T-helper 22 cell (primary cell): ENCODE measurements at places on chromosomes 1 and 21.

GRCh38 chr1:187759825-187760333, 931.1 kb downstream of the PLA2G4A start:
- no peak for DNase-seq

GRCh38 chr1:155967341-155968050, 10.9 kb downstream of the ARHGEF2 start:
- DNase-seq = no peak

- DNase-seq = no peak
These were observed 45.1 kb downstream of the BCL9 start for GRCh38 chr1:147586414-147586813.

GRCh38 chr1:226355669-226356551, 46.9 kb upstream of the LIN9 start:
- DNase-seq = no peak

GRCh38 chr1:185562461-185563359, 171.5 kb upstream of the HMCN1 start:
- no peak for DNase-seq

GRCh38 chr1:165679282-165680036, 18.9 kb downstream of the ALDH9A1 start:
- DNase-seq = no peak

DNA sequence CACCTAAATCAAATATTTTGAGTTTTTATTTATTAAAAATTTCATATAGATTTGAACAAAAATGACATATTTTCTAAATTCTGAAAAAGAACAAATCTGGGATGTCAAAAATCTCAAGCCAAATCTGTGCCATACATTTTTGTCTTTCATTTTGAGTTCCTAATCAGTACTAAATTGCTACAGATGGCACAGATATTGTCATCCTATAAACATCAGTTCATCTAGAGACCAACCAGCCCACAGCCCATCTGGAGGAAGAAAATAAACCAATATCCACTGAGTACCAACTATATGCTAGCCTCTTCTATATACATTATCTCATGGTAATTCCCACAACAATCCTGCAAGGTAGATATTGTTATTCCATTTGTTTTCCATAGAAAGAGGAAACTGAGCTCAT, 156.8 kb upstream of the ATP1B1 start:
- no peak for DNase-seq

DNA sequence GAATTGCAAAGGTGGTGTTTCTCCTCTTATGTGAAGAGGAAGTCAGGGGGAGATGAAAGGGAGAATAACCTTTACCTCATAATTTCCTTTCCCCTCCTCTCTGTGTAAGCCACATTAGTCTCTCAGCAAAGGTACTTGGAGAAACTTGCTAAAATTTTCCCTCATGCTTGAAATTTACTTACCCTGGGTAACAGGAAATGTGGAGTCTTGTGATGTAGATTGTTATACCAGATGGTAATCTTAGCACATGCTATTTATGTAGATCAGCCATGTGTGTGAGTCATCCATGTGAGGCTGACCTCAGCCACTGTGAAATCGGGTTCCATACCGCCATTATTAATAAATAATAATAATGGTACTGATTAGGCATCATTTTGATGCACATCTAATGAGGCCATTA, 128.4 kb downstream of the TGFB2 start:
- DNase-seq = no peak

DNA sequence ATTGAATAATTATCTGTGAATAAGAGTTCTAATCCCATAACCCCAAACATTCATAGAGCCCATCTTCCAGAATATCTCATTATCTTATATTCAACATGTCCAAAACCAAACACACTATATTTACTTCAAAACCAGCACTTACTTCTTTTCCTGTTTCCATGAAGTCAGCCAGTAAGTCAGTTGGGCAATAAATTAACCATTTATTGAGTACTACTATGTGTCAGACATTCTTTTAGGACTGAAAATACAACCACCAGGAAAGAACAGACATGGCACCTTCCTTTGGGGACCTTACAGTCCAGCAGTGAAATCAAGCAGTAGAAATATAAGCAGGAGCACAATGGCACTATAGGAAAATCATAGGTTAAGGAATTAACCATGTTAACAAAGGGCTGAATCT, 8.8 kb downstream of the AK5 start:
- no peak for DNase-seq

DNA sequence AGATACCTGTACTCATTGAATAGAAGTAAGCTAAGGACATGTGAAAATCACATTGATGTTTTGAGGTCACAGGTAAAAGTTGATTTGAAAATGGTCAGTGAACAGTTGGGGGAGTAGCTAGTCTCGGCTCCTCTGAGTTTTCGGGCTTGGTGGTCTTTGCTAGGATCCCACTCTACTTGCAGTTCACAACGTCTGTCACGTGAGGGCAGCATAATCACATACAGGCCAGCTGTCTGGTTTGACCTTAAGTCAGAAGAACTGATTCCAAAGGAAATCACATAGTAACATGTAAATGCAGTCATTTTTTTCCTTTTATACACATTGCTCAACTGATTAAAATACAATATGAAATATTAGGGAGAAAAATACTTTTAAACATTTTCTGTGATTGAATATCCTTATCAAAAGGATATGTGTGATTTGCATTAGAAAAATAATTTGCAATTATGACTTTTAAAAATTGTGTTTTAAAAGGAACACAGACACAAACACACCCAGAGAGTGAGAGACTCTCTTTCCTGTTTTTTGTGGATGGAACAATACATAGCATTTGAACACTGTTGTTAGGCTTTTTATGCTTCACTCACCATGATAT, 21.8 kb upstream of the PDC start:
- no peak for DNase-seq

GRCh38 chr1:230680300-230681025, 33.5 kb downstream of the AGT start:
- no peak for DNase-seq

DNA sequence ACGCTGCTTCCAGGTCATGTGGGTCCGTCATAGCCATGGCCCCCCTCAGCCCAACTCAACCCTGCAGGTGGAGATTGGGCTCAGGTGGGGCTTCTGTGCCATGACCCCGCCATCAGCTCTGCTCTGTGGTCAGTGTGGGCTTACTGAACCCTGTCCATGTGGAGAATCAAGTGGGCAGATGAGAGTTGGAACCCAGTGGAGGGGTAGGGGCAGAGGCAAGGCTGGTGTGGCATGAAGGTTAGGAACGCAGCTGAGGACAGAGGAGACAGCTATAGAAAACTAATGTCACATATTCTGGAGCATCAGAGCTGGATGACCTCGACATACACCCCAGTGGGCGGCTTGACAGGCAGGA, 355.9 kb downstream of the PTPRU start:
- no peak for DNase-seq

- no peak for DNase-seq
These were observed 544.0 kb downstream of the LMO4 start for GRCh38 chr1:87872692-87873091.

GRCh38 chr1:214363386-214363785, 82.4 kb downstream of the SMYD2 start:
- DNase-seq = no peak

DNA sequence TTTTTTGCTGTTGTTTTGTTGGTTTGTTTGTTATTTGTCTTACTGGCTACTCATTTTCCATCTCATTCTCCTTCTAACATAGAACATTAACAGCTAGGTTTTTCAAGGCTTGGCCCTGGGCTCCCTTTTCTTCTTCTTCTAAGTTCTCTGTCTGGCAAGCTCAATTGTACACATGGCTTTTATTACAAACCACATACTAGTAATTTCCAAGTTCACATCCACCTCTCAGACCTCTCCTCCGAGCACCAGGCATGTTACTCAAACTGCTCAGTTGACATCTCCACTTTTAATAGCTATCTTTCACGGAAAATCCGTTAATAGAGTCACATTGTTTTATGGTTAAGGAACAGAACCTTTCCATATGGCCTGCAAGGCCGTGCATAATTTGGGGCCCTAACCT, 736.9 kb upstream of the ADAMTS5 start:
- no peak for DNase-seq

- no peak for DNase-seq
These were observed 917 bp downstream of the STX12 start for GRCh38 chr1:27773826-27774445.

- no peak for DNase-seq
These were observed 12.5 kb upstream of the EFHD2 start for GRCh38 chr1:15397236-15397635.

DNA sequence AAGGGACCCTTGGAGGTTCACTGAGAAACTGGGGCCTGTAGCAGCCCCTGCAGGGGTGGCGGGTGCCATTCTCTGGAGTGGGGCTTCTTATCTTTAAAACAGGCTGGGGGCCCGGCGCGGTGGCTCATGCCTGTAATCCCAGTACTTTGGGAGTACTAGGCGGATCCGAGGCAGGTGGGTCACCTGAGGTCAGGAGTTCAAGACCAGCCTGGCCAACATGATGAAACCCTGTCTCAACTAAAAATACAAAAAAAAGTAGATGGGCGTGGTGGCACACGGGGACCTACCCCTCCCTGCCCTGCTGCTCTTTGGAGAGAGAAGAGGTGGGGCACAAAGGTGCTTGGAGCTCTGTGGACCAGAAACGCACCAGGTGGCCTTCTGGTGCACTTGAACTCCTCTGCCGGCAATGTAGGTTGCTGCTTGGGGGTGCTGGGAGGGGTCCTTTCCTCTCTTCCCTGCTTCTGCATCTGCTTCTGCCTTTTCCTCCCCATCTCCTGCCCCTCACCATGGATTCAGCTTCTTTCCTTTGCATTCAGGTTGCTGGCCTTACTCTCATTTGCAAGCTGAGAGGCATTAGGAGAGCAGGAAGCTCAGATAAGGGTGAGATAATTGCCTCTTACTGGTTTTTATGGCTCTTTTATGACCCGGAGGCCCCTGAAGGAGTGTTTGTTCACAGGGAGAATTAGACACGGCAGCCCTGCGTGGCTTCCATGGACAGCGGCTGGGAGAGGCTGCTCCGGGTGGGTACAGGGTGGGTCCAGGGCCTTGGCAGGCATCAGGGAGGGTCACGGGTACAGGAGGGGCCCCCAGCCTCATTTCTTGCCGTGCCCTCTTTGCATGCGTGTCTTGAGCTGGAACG, 57.4 kb downstream of the ARHGEF10L start:
- no peak for DNase-seq

GRCh38 chr21:39137248-39138178, 45.7 kb downstream of the PSMG1 start:
- no peak for DNase-seq

GRCh38 chr1:226476648-226477319, 68.9 kb upstream of the PARP1 start:
- no peak for DNase-seq

DNA sequence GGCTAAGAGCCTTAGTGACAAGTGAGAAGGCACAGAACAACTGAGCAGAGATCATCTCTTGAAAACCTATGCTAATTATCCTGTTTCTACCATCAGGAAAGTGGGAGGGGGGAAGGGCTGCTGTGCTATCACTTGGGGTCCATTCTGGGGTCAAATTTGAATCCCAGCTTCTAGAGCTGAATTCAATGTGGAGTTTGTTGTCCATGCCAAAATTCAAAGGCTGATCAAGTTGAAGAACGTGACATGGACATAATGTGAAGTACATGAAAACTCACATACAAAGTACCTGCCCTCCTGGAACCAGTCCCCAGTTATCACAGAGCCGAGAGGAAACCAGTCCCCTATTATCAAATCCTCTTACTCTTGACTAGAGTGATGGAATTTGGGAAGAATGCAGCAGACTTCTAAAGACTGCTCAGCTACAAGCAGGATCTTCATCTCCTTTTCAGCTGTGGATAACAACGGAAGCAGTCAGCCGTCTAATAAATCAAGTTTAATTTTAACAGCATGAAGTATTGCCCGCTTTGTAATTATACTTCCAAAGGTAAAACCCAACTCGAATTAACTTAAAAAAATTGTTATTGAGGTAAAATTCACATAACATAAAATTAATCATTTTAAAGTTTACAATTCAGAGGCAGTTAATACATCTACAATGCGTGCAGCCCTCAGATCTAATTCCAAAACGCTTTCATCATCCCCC, 78.3 kb downstream of the SLC45A1 start:
- no peak for DNase-seq

DNA sequence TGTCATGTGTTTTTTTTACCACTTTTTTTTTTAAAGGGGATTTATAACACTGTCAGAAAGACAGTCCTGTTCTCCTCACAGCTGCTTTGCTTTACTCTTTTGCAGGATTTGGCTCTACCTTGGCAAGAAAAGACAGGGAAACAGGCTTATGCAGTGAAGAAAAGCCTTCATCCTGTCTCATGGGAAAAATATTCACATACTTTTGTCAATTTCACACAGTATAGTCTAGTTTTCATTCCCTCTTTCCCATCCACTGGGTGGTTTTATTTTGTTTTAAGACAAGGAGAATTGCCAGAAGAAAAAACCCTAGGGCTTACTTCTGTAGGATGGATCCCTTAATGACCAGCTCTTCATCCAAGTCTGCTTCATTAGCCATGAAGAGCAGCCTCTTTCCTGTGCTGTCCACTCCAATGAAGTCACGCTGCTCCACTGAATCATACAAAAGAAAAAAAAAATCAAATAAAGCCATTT, 60.0 kb downstream of the EIF2B3 start:
- no peak for DNase-seq

- DNase-seq = no peak
These were observed 52.4 kb upstream of the SLFNL1 start for GRCh38 chr1:41073971-41074370.

GRCh38 chr1:14969006-14969405, 184.5 kb upstream of the TMEM51 start:
- no peak for DNase-seq

DNA sequence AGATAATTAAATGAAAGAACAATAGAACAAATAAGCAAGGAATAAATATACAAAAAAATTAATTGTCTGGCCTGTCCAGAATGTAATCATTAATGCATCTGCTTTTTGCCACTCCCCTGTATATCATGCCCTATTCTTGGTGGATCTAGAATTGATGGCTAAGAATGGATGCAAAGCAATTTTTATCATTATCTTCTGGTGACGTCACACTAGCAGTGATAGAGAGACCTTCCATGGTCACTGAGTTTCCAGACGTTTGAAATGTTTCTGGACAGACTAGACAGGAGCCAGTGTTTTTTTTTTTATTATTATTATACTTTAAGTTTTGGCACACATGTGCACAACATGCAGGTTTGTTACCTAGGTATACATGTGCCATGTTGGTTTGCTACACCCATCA, 563.0 kb downstream of the NEGR1 start:
- DNase-seq = no peak

DNA sequence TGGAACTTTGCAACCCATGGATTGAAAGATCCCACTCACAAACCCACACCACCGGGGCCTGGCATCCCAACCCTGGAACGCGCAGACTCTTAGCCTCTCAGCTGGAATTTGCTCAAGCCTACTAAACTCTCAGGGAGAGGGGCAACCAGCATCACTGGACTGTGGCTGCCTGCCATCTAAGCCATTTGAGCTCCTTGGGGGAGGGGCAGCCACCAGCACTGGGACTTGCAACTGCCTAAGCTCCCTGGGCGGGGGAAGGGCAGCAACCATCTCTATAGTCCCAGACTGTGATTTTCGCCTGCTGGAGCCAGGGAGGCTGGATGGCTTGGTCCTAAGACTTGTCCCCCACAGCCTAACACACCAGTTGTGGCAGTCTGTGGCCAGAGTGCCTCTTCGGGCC, 122.3 kb downstream of the SNX7 start:
- DNase-seq = no peak
